ENCODE measurements at places on chromosomes 7 and 10.

GRCh38 chr7:111486472-111487142 lies 75.7 kb downstream of the IMMP2L start:
- no peak for DNase-seq

- no peak for DNase-seq
These were observed 12.2 kb downstream of the PTN start for GRCh38 chr7:137331378-137331777.

- no peak for DNase-seq
These were observed 20.2 kb upstream of the TMEM72 start for GRCh38 chr10:44890696-44891563.

- DNase-seq, result no peak
These were observed 36.9 kb upstream of the EGFR start for GRCh38 chr7:54981913-54982312.

DNA sequence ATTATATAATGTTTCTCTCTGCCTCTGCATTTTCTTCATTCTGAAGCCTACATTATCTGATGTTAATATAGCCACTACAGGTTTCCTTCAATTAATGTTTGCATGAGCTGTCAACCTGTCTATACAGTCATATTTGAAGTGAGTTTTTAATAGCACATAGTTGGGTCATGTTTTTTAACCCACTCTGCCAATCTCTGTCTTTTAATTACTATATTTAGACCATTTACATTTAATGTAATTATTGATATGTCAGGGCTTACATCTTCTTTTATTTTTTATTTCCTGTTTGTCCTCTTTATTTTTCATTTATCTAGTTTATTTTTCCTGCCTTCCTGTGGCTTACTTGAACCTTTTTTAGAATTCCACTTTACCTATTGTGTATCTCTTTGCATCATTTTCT lies 124.3 kb upstream of the PDE1C start:
- DNase-seq, result no peak

- no peak for DNase-seq
These were observed 36.4 kb downstream of the MINPP1 start for GRCh38 chr10:87541114-87541513.

DNA sequence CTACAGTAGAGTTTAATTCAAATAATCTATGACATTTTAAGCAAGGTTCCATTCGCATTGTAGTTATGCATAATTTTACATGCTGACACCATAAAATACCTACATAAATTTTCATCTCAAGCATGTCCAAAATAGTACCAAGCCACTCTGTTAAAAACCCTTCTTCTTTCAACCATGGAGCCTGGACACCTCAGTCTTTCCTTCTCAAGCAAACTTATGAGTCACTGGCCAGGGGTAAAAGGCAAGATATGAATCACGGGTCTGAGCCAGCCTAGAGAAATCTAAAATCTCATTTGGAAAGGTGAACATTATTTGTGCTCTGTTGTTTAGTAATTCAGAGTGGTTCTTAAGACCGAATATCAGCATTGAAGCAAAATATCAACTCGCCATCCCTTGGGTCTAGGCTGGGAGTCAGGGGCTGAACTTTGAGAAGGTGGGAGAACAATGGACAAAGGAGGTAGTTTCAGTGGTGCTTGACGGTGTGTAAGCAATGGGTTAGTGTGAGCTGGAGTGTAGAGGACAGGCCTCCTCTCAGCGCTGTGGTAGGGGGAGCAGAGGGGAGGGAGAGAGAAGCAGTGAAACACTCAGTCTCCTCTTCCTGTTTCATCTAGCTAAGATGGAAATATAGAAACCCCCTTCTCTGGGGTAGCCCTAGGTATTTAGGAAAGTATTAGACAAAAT lies 19.1 kb upstream of the GPAM start:
- DNase-seq, result no peak

DNA sequence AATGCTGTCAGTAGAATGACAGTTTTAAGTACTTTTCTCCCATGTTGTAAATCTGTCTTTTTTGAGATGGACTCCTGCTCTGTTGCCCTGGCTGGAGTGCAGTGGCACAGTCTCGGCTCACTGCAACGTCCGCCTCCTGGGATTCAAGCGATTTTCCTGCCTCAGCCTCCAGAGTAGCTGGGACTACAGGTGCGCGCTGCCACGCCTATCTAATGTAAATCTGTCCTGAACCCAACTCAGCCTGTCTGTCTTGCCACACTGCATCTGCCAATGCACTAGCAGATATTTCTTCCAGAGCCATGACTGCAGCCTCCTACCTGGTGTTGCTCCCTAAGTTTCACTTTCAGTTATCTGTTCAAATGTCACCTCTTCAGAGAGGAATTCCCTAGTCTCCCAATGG lies 264.1 kb downstream of the PHF14 start:
- DNase-seq, result no peak

DNA sequence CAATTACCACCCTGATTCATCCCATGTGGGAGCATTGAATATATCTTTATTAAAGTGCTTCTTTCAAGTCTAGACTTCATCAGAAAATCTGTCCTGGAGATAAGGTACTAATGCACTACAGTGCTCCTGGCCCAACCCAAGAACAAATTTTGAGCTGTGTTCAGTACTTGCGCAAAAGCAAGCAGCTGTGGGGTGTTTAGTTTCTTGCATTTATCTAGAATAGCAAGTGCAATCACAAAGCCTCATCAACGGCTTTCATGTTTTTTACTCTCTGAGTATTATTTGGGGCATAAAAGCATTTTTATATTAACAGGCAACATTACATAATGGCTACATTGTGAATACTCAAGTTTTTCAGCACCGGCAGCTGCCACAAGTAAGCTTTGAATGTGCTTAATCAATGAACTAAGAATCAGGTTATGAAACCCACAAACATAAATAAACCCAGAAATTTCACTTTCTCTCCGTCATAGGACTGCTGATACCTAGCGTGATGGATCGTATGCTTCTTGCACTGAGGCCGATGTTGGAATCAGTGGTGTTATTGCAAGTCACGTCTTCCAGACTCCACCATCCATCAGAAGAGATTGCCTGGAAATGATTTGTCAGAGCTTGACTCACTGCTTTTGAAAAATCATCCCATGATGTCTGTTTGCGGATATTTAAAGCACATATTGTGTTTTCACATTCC lies 113.1 kb downstream of the CTTNBP2 start:
- no peak for DNase-seq

- DNase-seq, result no peak
These were observed 564.1 kb upstream of the KCND2 start for GRCh38 chr7:119708891-119709290.

- peak; percentile 46 for DNase-seq
These were observed 189.8 kb downstream of the HECW1 start for GRCh38 chr7:43302211-43302711.

DNA sequence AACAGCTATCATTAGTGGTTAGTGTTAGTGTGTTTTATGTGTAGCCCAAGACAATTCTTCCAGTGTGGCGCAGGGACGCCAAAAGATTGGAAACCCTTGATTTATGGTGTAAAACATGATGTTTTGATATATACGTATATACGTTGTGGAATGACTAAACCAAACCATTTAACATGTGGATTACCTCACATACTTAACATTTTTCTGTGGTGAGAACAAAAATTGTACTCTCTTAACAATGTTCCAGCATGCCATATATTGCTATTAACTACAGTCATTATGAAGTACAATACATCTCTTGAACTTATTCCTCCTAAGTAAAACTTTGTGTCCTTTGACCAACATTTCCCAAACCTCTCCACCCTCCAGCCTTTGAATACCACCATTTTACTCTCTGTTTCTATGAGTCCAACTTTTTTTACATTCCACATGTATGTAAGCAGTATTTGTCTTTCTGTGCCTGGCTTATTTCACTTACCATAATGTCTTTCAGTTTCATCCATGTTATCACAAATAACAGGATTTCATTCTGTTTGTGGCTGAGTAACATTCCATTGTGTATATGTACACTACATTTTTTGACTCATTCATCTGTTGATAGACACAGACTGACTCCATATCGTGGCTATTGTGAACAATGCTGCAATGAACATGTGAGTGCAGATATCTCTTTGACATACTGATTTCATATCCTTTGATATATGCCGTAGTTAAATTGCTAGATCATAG lies 42.2 kb upstream of the MAGI2 start:
- no peak for DNase-seq

DNA sequence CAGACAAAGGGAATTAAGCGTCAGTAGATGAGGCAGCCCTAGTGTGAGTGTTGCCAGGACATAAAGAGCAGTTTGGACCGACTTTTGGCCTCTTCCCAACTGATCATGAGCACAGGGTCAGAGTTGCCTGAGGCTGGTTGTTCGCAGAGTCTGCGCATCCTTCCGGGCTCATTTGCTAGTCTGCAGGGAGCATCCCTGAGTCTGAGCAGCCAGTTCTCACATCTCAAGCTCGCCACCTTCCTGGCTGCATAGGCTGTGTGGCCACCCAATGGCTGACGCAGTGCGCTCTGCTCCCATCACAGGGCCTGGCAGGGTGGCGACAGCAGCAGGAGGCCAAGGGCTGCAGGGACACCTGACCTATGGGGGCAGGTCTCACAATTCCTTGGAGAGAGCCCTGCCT lies 5.0 kb downstream of the GAD2 start:
- DNase-seq, result no peak

- no peak for DNase-seq
These were observed 61.8 kb downstream of the ADD3 start for GRCh38 chr10:110069502-110069982.

DNA sequence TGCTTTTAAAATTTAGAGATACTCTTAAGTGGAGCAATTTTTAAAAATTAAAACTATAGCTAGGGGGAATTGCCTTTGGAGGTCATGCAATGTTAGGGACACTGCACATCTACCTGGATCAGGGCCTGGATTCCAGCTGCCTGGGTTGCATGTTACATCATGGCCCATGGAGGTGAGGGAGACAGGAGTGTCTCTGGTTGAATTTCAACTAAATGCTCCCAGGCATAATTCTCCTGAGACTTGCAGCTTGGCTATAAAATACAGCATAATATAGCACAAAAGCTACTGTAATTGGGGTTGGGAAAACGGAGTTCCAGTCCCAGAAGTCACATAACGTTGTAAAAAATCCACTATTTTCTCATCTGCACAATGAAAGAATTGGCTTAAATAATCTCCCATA lies 782.5 kb downstream of the LRMDA start:
- no peak for DNase-seq

DNA sequence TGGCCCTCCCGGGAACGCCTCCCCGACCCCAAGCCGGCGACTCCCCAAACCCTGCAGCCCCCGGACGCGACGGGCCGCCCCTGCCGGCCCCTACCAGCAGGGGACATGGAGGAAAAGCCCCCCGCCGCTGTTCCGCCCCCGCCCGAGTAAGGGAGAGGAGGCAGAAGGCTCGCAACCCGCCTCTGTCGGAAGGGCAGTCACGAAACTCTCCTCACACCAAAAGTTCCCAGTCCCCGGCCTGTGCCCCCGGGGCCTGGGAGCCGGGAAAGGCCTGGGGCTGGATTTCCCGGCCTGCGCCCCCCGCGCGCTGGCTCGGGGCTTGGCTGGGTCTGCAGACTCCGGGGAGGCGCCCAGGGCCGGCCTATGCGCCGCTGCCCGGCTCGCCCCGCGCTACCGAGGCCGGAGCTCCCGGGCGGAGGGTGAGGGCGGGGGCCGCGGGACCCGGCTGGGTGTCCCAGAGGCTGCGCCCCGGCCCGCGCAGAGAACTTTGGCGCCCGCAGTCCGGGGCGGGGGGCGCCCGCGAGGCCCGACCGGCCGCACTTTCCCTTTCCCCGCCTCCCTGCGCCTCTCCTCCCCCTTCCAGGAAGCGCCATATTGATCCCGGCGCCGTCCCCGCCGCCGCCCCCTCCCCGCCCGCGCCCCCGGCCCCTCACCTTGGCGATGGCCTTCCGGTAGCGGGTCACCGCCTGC lies 728 bp downstream of the PARD3 start:
- peak; percentile 10 for DNase-seq

GRCh38 chr7:105178928-105179541 lies 165.0 kb downstream of the KMT2E start:
- DNase-seq, result no peak

GRCh38 chr10:68666280-68666760 lies 54.7 kb upstream of the CCAR1 start:
- DNase-seq, result no peak

GRCh38 chr10:99782447-99783286 lies at the start of gene ABCC2:
Gene ABCC2 (plus strand): TSS chr10:99782640. CDS start chr10:99782845, 205 bp downstream.
- no peak for DNase-seq

GRCh38 chr7:96670338-96671289 lies 39.0 kb downstream of the SEM1 start:
- no peak for DNase-seq

DNA sequence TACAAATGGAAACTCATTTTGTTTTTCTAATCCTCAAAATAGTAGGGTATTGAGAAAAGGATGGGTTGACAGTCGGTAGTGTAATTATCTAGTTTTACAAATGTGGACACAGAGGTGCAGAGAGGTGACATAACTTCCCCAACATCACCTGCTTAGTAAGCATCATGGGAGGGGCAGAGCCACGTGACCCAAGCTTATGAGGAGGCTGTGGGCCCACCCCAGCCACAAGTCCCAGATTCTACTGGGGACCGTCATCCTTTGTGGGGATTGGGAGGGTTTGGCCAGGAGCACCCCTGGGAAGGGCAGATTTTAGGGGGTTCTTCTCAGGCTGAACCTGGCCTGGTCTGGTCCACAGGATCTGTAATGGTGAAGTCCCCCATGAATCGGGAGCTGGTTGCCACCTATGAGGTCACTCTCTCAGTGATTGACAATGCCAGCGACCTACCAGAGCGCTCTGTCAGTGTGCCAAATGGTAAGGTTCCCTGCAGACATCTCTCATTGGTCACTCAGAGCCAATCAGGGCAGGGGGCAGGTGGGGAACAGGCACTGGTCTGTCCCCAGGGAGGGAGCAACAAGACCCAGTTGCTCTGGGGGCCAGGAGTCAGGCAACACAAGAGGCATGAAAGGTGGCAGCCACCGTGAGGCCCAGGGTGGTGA lies 23.6 kb upstream of the VSIR start:
- DNase-seq, result peak; percentile 30

DNA sequence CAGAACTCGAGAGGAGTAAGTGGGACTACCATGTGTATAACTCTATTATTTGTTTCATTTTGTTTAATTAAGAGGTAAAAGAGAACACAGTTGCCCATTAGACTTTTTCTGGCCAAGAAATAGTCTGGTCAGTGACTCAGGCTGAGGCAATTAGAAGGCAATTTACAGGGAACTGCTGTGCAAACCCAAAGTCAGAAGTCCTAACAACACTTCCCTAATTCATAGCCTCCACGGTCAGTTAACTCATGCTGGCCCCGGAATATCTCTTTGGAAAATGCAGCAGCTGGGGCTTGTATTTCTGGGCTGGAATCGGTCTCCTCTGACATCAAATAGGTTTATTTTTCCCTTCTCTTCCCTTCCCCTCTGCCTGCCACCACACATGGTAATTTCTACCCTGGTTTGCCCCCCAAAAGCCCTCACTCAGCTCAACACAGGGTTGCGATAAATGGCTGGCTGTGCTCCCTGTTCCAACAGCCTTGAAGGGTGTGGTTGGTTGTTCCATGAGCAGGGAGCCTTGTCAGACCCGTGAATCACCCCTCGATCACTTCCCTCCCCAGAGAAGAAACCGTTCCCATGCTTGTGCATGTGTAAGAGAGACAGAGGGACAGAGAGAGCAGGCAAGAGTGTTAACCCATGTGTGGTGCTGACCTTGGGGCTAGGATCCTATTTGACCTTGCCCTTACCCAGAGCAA lies 5.3 kb downstream of the SH3PXD2A start:
- no peak for DNase-seq

GRCh38 chr10:58266003-58266825 lies 1.5 kb downstream of the IPMK start:
- DNase-seq, result peak; percentile 13
